ENCODE measurements at places on chromosomes 4 and X.

DNA sequence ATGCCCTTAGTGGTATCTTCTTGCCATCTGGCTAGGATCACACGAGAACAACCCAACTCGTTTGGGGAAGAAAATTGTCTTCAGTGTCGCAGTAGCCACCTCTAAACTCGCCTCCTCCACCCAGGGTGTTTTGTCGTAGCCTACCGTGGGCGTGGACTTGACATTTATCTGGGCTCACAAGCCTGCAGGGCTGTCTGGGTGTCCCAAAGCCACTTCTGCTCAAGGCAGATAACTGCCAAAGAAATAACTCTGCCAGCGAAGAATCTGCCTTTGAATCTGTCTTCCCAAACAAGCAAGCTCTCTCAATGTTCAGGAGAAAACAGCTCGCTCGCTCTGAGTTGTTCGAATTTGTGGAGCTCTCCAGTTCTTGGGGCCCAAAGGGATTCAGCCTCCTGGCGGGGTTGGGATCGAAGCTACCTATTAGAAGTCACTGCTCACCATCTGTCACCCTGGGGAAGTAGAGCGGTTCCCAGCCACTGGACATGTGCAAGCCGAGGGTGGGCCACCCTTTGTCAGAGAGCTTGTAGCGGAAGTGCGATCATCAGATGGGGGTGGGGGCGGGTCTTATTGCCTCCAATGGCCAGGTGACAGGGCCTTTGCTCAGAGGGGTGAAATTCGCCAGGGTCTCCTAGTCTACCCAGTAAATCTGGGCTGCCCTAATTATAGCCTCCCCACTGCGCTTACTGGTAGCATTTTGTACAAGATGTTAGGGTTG, 14.8 kb downstream of the BLOC1S4 start:
- no peaks in the 10 kb centered on the region for H3K36me3 ChIP-seq
- DNase-seq: no peak
- H3K27me3 ChIP-seq: no peaks in the 10 kb centered on the region

- H3K27me3 ChIP-seq: peaks cover 4% of the 10 kb centered on the region
- H3K4me1 ChIP-seq: no peaks in the 10 kb centered on the region
- H3K36me3 ChIP-seq: no peaks in the 10 kb centered on the region
- no peak overlapping the region for H3K4me3 ChIP-seq
- no peak overlapping the region for H3K27ac ChIP-seq
Measured at GRCh38 chr4:78512357-78512920, 39.1 kb upstream of the ANXA3 start.

DNA sequence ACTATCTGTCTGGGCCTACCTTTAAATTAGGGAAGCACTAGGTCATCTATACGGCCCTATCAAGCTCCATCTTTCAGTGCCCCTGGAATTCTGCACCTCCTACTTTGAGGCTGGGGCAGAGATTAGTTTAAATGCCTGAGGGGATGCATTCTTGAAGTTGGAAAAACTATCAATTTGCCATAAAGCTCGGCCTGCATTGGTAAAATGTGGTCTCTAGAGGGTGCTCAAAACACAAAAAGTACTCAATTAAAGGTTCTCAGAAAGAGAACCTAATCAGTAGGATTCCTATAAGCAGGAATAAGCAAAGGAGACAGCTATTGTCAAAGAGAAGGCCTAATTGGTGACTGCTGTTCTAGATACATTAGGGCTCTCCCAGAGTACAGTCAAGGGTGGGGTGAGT, 111.7 kb downstream of the AMER1 start:
- DNase-seq: no peak
- H3K4me1 ChIP-seq: no peaks in the 10 kb centered on the region
- H3K27ac ChIP-seq: no peak overlapping the region

GRCh38 chrX:94551831-94552230, 877.8 kb downstream of the FAM133A start:
- H3K27ac ChIP-seq: no peak overlapping the region
- H3K36me3 ChIP-seq: no peaks in the 10 kb centered on the region
- no peaks in the 10 kb centered on the region for H3K4me1 ChIP-seq
- no peak overlapping the region for H3K4me3 ChIP-seq
- DNase-seq: no peak

DNA sequence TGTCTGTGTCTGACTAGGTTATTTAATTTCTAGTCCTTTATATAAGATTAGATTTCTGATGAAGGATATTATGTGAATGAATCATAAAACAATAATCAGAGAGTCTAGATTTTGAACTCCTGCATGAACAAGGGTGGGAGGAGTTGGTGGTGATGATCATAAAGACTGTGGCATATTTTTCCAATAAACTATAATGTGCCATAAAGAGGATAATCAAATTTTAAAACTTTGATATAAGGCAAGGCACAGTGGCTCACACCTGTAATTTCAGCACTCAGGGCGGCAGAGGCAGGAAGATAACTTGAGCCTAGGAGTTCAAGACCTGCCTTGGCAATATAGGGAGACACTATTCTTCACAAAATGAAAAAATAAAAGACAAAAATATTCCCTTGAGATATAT, 473.3 kb downstream of the GABRG1 start:
- no peak for DNase-seq
- no peaks in the 10 kb centered on the region for H3K4me1 ChIP-seq
- H3K27me3 ChIP-seq: no peaks in the 10 kb centered on the region
- no peak overlapping the region for H3K27ac ChIP-seq

- peak overlapping the region; percentile 63 for H3K4me3 ChIP-seq
- DNase-seq: peak; percentile 86
- peaks cover 46% of the 10 kb centered on the region for H3K4me1 ChIP-seq
- peak overlapping the region; percentile 64 for H3K27ac ChIP-seq
Measured at GRCh38 chr4:83212041-83212851, 72.4 kb downstream of the COQ2 start.

GRCh38 chr4:80393246-80393969, 57.9 kb downstream of the CFAP299 start:
- H3K27me3 ChIP-seq: no peaks in the 10 kb centered on the region
- H3K27ac ChIP-seq: no peak overlapping the region
- no peak overlapping the region for H3K4me3 ChIP-seq
- peaks cover 1% of the 10 kb centered on the region for H3K4me1 ChIP-seq

DNA sequence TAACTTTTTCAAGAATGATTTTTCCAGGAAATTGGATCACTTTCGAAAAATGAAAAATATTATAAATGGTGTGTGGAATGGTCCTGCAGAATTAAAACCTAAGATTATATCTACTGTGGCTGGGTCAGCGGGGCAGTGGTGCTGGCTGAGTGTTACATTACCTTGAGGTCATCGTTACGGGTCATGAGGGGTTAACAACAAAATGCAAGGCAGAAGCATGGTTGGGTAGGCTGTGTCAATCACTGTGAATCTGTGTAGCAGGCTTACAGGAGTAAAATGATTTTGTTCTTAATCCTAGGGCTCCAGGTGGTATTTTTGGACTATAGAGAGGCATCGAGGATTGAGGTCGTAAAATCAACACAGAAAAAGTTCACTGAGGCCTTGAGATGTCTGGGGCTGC, 105.2 kb upstream of the AMOT start:
- no peaks in the 10 kb centered on the region for H3K4me1 ChIP-seq
- DNase-seq: no peak
- no peaks in the 10 kb centered on the region for H3K36me3 ChIP-seq
- H3K27ac ChIP-seq: no peak overlapping the region

DNA sequence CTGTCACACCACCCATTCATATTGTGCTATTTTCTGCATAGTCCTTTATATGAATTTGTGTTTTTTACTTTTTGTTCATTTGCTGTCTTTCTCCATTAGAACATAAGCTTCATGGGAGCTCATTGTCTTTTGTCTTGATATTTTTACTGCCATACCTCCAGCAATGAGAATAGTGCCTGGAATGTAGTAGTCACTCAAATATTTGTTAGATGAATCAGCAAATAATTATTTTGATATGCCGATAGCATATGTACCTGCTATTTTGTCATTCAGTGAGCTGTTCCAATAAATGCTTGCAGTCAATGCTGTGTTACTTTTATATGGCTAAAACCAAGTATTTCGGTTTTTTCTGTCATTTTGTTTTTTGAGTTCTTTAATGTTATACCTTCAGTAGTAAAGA, 43.5 kb upstream of the SLC25A31 start:
- no peaks in the 10 kb centered on the region for H3K27me3 ChIP-seq
- H3K4me3 ChIP-seq: no peak overlapping the region
- no peak overlapping the region for H3K27ac ChIP-seq
- DNase-seq: no peak
- no peaks in the 10 kb centered on the region for H3K4me1 ChIP-seq
- H3K36me3 ChIP-seq: no peaks in the 10 kb centered on the region

DNA sequence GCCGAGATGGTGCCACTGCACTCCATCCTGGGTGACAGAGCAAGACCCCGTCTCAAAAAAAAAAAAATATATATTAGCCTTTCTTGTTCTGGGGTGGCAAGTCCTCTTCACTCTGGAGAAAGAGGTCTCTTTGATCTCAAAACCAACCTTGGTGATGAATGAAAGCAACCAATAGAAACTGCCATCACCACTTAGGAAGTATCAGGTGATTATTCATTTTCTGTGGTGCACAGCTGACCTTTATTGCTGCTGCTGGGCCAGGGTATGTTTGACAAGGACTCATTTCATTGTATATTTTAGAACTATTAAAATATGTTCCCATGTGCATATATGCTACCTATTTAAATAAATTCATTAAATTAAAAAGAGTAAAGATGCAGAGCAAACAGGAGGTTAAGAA, 76.0 kb upstream of the KIT start:
- H3K4me3 ChIP-seq: no peak overlapping the region
- no peak for DNase-seq
- H3K4me1 ChIP-seq: no peaks in the 10 kb centered on the region
- H3K27ac ChIP-seq: no peak overlapping the region
- no peaks in the 10 kb centered on the region for H3K36me3 ChIP-seq
- no peaks in the 10 kb centered on the region for H3K27me3 ChIP-seq

DNA sequence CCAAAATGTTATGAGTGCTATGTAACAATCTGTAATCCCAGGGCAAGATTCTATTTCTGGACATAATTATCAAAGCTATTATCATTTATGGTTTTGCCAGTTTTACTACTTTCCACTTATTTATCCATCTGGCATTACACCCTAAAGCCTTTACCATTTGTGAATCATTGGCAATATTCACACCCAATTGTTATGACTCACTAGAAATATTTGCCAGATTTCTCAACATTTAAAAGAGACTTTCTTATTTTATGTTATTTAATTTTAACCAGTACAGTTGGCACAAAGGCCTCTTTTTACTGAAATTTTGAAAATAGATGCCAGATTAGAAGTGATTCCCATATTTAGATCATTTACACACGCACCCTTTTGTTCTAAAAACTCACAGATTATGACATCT, 242.7 kb upstream of the WDFY3 start:
- H3K27ac ChIP-seq: no peak overlapping the region
- H3K4me1 ChIP-seq: no peaks in the 10 kb centered on the region
- no peaks in the 10 kb centered on the region for H3K27me3 ChIP-seq

- H3K36me3 ChIP-seq: peaks cover 27% of the 10 kb centered on the region
- H3K27ac ChIP-seq: no peak overlapping the region
- H3K27me3 ChIP-seq: no peaks in the 10 kb centered on the region
Measured at GRCh38 chr4:39936565-39937418, 40.9 kb downstream of the PDS5A start.

DNA sequence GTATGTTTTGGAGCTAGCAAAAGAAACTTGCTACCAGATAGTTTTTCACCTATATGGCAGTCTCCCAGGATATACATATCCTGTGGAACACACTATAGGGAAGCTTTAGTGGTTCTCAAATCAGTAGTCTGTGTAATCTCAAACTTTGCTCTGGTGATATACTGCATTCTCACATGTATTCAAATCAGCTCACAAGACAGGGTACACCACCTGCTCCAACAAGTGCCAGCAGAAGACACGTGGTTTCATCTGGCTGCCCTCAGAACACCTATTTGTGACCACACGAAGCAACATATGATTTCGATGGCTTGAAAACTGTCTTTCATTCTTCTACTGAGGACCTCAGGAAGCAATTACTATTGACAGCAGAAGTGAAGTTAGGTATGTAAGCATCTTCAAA, 37.7 kb downstream of the BCLAF3 start:
- H3K4me3 ChIP-seq: no peak overlapping the region
- H3K36me3 ChIP-seq: peaks cover 20% of the 10 kb centered on the region
- no peaks in the 10 kb centered on the region for H3K4me1 ChIP-seq
- no peak overlapping the region for H3K27ac ChIP-seq
- no peak for DNase-seq
